ENCODE measurements at places on chromosomes 6 and 20.
A peak's percentile ranks its signal among the peaks of the same experiment; 100 is the strongest.

- DNase-seq, result no peak
Measured at GRCh38 chr6:169558774-169559441, 142.9 kb downstream of the WDR27 start.

DNA sequence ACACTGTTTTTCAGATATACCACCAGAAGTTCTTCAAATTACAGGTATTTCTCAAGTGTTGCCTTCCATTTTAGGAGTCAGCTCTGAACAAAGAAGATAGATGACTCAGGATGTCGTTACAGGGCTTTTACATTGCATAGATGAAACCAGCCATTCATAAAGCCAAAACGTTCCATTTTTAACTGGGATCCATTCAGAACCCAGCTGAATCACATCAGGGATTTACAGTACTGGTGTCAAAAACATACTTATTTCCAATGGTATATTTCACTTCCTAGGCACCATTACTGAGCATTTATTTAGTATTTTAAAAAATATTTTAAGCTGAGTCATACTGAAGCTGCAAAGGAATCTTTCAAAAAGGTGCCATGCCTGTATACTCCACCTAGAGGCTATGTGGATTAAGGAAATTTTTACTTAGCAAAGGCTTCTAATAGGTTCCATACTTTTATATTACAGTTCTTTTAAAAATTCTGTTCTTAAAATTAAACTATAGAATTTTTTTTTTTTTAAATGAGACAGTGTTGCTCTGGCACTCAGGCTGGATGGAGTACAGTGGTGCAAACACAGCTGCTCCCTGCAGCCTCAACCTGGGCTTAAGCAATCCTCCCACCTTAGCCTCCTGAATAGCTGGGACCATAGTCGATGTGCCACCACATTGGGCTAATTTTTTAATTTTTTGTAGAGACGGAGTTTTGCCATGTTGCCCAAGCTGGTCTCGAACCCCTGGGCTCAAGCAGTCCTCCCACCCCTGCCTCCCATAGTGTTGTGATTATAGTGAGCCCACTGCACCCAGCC lies 2.6 kb downstream of the ASF1A start:
- peak; percentile 83 for DNase-seq

GRCh38 chr6:113909224-113909856 lies 52.2 kb downstream of the MARCKS start:
- peak; percentile 64 for DNase-seq

DNA sequence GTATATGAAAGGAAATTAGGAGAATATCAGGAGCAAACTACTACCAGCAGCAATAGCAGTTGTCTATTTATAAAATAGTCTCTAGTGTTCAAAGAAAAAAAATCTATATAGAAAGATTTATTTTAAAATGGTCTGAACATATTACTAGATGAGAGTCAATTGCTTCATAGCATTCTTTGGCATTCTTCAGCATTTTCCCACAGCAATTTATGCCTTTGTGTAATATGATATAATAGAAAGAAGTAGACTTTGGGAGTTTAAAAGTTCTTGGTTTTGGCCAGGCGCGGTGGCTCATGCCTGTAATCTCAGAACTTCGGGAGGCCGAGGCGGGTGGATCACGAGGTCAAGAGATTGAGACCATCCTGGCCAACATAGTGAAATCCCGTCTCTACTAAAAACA lies 157.0 kb upstream of the PLN start:
- no peak for DNase-seq

- DNase-seq, result no peak
Measured at GRCh38 chr20:62458275-62459251, 17.2 kb downstream of the GATA5 start.

GRCh38 chr6:5337573-5337972 lies 76.3 kb downstream of the FARS2 start:
- no peak for DNase-seq

GRCh38 chr6:14826456-14826855 lies 419.4 kb upstream of the JARID2 start:
- no peak for DNase-seq

DNA sequence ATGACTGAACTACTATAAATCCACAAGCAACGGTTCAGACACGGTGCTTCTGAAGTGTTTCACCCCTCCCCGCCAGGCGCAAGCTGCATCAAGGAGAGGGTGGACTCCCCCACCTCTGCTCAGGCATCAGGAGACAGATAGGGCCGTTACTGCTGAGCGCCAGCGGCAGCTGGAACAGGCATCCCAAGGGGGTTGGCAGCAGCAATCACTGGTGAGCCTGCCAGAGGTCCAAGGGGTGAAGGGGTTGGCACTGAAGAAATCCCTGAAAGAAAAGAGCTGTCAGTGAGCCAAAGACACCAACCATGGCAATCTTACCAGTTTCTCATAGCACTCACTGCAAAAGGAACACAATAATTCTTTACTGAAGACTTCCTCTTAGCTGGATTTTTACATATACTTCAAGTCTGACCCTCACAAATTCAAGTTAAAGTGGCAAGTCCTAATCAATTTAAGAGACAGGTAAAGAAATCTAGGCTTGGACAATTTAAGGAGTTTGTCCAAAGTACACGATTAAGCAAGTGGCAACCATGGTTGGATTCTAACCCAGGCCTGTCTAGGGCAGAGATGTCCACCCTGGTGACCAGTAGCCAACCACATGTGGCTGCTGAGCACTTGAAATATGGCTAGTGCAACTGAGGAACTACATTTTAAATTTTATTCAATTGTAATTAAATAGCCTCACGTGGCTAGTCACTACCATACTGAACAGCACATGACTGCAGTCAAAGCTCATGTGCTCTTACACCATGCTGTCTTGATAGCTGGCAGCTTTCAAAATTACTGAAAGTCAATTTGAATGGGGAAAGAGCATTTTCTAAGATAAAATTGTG lies 21.7 kb upstream of the TBC1D20 start:
- no peak for DNase-seq

DNA sequence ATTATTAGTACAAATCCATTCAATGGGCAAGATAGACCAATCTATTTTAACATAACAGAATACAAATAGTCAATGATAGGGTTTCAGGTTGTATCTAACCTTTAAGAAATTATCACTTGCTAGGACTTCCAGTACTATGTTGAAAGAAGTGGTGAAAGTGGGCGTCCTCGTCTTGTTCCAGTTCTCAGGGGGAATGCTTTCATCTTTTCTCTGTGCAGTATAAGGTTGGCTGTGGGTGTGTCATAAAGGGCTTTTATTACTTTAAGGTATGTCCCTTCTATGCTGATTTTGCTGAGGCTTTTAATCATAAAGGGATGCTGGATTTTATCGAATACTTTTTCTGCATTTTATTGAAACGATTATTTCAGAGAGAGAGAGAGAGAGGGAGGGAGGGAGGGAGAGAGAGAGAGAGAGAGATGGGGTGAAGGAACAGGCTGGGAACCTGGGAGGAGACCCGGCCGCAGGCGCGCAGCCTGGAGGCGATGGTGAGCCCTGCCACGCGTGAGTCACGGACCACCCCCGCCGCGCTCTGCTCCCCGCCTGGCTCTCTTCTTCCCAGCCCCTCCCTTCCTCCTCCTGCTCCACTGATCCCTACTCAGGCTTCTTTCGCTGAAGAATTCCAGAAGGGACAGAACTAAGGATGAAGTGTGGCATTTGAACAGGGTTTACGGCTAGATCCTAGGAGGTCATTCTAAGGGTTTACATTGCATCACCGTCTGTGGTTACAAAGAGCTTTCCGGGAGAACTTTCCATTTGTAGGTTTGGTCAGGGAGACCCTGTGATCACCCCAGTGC lies 45.5 kb upstream of the HLA-E start:
- DNase-seq, result no peak

DNA sequence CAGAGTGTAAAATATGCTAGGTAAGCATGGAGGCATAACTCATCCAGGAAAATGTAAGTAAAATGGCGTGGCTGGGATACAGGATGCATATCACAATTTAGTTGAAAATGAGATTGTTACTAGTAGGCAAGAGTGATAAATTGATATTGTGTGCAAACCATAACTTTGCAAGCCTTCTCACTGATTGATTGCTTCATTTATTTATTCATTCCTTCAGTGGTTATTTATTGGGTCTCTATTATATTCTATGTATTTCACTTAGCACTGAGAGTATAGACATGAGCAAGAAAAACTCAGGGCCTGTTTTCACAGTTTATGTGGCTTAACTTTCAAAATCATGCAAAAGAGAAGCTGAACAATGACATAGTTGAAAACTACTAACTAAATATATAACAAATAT lies 241.0 kb upstream of the EYS start:
- DNase-seq, result no peak

GRCh38 chr20:15333170-15333569 lies 995.8 kb upstream of the FLRT3 start:
- DNase-seq, result no peak

- DNase-seq, result no peak
Measured at GRCh38 chr6:117018771-117019170, 141.7 kb downstream of the RFX6 start.

GRCh38 chr20:44526129-44526528 lies 4.3 kb upstream of the SERINC3 start:
- DNase-seq, result no peak

DNA sequence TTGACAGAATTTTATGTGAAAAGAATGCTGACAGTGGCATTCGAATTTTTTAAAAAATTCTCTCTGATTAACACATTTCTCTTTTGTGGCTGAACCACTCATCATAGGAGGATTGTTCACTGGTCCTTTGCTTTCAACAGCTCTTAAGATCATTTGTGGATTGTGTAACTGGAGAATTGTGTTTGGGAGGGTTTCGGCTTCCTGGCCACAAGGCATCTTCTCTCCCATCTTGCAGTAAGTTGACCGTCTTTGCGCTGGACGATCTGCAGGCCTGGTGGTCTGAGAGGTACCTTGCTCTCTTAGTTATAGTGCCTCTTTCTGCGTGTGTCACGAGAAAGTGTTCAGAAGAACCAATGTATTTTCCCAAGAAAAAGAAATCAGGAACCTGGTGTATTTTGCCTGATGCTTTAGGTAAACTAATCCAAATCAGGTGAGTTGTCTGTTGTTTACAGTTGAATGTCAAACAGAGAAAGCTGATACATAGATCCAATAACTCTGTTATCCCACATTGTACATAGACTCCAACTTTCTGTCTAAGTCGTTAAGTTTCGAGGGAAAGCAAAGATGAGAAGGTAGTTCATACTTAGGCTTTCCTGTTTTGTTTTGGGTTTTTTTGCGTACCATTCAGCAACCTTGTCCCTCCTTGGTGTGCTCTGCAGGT lies 14.8 kb upstream of the EXOC2 start:
- DNase-seq, result no peak

- DNase-seq, result no peak
Measured at GRCh38 chr6:138504764-138505689, 5.7 kb upstream of the NHSL1 start.

GRCh38 chr6:7213416-7213815 lies 99.6 kb downstream of the SSR1 start:
- DNase-seq, result no peak

GRCh38 chr20:44981736-44982406 lies 15.6 kb downstream of the STK4 start:
- DNase-seq, result no peak

GRCh38 chr6:156279261-156279969 lies 497.8 kb upstream of the ARID1B start:
- DNase-seq, result no peak

DNA sequence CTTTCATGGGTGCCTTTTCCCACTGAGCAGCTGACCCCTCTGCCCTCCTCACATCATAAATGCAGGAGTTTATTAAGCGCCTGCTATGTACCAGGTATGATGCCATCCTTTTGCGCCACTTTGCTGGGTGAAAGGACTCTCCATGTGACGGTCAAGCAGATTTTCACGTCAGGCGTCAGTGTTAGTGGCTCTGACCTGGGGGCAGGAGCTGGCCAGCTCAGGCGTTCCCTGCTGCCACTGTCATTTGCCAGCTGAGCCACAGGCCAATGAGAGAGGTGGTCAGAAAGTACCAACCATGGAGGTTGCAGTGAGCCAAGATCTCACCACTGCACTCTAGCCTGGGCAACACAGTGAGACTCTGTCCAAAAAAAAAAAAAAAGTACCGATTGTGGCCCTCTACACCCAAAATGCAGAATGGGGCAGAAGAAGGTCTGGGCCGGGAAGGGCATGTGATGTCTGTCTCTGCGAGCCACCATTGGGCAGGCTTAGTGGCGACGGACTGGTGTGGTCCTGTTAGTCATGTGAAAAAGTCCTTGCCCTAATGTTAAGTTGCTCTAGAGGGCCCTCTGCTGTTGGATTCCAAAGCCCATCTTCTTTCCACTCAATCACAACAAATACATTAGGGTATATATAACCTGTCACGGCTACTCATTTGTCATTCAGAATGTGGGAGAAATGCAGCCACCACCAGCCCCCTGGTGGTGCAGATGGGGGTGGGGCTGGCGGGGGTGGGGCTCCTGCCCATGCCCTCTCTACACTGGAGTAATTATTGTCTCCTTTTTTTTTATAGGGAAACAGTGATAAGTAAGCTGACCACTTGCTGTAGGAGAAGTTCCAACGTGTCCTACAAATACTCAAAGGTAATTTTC lies 18.4 kb upstream of the SLC22A1 start:
- peak; percentile 34 for DNase-seq

GRCh38 chr20:10639077-10639736 lies 34.6 kb downstream of the JAG1 start:
- no peak for DNase-seq

- no peak for DNase-seq
Measured at GRCh38 chr6:46325561-46326530, 155.1 kb upstream of the ENPP5 start.

- no peak for DNase-seq
Measured at GRCh38 chr6:56291302-56291917, 44.0 kb upstream of the COL21A1 start.

DNA sequence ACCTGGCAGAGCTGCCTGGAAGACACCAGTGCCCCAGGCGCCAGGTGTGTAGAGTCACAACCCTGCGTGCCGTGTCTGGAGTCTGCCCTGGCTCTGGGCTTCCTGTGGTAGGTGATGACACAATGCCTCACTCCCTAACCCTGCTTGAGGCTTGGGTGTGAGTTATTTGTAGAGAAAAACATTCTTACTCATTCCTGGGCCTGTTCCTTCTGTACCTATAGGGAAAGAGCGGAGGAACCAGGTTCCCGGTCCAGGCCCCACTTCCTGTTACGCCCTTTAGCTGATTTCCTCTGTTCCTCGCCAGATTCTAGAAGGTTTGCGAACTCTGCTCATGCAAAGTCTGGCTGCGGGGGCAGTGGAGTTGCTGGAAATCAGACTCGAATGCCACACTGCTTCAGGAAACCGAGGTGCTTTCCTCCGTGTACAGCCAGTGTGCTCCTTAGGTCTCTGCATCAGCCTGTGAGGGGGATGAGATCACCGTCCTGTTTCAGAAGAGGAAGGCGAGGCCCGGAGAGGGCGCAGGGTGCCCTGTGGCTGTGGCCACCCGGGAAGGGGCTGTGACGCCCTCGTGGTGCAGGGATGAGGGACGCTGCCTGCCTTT lies 67.1 kb upstream of the DUSP22 start:
- DNase-seq, result peak; percentile 79

DNA sequence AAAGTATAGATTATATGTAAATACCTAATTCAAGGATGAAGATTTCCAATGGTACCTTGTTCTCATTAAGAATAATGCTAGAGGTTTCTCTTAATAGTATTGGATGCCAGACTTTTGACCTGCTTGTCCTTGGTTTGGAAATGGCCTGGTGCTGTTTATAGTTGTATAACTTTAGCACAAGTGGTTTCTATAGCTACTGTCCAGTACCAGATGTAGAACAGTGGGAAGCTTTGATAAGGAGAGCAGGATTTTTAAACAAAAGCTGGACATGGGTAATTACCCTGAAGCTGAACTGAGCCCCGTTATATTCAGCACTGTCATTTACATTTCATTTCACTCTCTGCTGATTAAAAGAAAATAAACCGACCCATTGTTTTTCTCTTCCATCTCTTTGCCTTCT lies 43.7 kb downstream of the TRMT11 start:
- DNase-seq, result no peak
